MG63 (cell line): ENCODE measurements at places on chromosomes 5 and 9.

DNA sequence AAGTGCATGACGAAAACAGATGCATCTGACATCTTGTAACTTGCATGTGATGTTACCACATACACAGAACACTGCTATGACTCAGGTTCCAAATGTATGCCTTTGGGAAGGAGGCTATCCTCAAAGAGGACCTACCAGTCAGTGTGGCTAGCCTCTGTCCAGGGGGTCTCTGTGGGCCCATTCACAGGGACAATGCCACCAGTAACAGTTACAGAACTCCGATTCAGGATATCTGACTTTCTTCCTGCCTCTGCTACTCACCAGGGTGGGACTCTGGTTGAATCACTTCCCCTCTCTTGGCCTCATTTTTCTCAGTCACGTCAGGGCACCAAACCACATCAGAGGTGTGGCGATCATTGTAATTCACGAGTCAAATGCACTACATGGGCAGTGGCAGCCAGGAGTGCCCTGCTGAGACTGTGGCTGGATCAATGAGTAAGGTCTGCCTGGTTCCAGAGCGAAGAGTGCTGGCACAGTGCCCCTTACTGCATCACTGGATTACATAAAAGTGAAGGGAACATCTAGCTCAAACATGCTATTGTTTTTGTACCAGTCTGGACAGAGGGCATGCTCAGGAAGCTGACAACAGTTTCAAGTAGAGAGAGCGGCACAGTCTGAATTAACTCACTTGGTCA lies 13.2 kb downstream of the ATOX1 start:
- peak; percentile 99 for DNase-seq

- DNase-seq = no peak
Measured at GRCh38 chr5:66739951-66740350, 143.8 kb downstream of the MAST4 start.

DNA sequence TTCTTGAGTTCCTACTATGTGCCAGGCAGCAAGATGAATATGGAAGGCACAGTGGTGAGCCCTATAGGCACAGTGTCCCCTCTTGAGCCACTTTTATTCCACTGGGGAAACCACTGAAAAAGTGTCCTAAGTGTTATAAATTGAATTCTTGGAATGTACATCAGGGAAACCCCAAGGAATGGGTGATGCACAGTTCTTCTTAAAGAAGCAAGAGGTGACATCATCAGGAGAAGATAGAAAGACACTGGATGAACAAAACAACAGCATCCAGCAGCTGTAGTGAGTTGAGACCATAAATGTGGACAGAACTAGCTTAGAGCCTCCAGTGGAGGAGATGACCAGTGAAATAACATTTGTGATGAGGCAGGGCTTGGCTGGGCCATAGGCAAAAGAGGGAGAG lies 199.2 kb upstream of the ANKRD55 start:
- DNase-seq = no peak

DNA sequence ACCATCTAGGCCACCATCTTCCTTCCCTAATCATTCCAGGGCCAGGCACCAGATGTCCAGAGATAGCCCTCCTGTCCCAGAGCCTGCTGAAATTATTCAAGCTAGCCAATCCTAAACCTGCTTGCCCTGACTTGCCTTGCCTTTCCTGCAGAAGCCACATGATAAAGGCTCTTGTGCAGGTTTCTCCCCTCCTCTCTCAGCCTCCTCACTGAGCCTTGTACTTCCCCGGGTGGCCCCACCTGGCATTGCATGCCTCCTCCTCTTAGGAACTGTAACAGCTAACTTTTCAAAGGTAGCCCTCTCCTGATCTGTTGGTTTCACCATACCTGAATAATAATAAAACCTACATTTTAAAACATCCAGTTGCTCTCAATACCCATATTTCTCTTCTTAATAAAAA lies 42.6 kb downstream of the DIRAS2 start:
- DNase-seq = no peak

DNA sequence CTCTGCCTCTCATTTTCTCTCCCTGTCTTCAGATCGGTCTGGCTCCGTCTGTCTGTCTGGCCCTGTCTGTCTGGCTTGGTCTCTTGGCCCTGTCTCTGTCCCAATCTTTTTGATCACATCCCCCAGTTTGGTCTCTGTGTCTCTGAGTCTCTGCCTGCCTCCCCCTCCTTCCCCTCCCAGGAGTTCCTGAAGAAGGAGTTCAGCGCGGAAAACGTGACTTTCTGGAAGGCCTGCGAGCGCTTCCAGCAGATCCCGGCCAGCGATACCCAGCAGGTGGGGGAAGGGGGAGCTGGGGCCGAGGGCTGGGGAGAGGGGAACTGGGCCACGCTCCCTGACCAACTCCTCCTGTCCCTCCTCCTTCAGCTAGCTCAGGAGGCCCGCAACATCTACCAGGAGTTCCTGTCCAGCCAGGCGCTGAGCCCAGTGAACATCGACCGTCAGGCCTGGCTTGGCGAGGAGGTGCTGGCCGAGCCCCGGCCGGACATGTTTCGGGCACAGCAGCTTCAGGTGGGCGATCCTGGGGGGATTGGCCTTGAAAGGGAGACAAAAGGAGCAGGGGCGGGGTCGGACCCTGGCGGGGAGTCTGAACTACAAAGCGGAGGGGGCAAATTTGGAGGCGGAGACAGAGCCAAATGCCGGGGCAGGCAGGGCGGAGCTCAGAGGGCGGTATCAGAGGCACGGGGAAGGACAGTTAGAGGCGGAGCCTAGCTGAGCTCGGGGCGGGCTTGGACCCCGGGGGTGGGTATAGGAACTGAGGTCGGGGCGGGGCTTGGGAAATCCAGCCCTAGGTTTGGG lies 9.0 kb downstream of the RGS14 start:
- DNase-seq = no peak
